ENCODE measurements at places on chromosomes 13 and 19. TPM values are rescaled to one million over a fixed set of nuclear protein-coding genes. Genes with fewer than 3 reads are reported as not detected.

Gene PEG3
- not detected for total RNA-seq

Gene EXOC3L2
- 1.3 TPM for total RNA-seq

Gene ZNF439
- 3.8 TPM for total RNA-seq

Gene B3GNT8
- 9.2 TPM for total RNA-seq

Gene GGACT
- total RNA-seq = 13.6 TPM

Gene ATP8A2
- total RNA-seq = 2.1 TPM

Gene NLRP7
- not detected for total RNA-seq

Gene PRSS57
- total RNA-seq = 2.4 TPM

Gene MYO1F
- 0.13 TPM for total RNA-seq

Gene PRR19
- total RNA-seq = 2.2 TPM

Gene PSG11
- not detected for total RNA-seq

Gene MIA
- total RNA-seq = not detected

Gene ZNF540
- total RNA-seq = 0.76 TPM

Gene SPRY2
- 48.2 TPM for total RNA-seq

Gene GPR183
- total RNA-seq = 5.2 TPM

Gene TMEM86B
- 21.1 TPM for total RNA-seq
